ENCODE measurements at places on chromosomes 4 and X.

GRCh38 chr4:85722807-85723206 is 247.9 kb downstream of the ARHGAP24 start:
- DNase-seq = no peak

GRCh38 chr4:183471946-183472708 is 27.7 kb downstream of the CDKN2AIP start:
- peak; percentile 28 for DNase-seq

GRCh38 chrX:39603230-39603629 is 494.5 kb downstream of the BCOR start:
- no peak for DNase-seq

DNA sequence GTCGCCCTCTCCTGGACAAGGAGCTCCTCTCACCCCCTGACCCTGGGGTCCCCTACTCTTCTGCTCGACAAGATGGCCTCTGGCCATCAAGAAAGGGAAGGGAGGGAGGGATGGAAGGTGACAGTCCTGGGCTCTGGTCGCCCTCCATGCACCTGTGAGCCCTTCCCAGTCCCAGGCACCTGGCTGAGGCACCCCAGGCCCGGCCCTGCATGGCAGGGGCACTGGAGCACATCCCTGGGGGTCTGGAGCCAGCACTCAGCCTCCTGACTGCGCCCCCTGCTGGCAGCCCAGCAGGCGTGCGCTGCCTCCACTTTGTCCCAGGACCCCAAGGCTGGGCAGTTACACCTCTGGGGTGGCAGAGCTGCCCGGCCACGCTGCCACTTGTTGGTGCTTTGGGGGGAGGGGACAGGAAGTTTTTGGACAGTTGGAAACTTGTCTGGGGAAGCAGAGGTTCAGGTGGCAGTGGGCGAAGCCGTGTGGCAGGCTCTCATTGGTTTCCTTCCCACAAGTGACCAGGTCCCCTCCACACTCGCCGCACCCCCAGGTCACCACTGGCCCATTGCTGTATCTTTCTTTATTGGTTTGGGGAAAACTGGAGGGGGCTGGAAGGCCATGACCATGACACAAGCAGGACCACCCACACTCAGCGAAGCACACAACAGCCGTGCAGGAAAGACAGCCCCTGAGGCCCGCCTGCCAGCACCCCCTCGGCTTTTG is 4.3 kb downstream of the PNCK start:
- no peak for DNase-seq

DNA sequence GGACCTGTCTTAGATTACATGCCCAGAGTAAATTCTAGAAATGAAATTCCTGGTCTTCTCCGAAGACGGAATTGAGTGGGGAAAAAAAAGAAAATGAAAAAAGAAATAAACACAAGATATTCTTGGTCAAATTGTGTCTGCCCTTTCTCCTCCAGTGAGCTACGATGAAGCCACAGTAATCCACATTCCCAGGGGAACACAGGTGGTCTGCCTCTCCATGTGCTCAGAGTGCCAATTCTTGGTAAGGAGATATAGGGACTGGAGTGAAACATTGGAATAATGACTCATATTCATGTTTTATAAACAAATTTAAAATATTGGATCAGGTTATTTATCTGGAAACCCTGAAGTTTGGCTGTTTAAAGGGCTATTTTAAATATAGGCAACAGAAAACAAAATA is 54.2 kb upstream of the MGST2 start:
- no peak for DNase-seq

GRCh38 chrX:9538544-9539045 is 73.7 kb downstream of the TBL1X start:
- DNase-seq = peak; percentile 18

DNA sequence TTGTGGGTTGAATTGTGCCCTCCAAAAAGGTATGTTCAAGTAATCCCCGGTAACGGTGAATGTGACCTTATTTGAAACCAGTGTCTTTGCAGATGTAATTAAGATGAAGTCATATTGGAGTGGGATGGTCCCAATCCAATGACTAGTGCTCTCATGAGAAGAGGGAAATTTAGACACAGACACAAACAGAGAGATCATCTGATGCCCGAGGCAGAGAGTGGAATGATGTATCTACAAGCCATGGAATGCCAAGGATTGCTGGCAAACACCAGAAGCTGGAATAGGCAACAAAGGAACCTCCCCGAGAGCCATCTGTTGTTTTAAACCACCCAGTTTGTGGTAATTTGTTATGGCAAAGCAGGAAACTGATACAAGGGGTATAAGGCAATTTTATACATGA is 35.1 kb downstream of the RPS6KA3 start:
- DNase-seq = no peak

DNA sequence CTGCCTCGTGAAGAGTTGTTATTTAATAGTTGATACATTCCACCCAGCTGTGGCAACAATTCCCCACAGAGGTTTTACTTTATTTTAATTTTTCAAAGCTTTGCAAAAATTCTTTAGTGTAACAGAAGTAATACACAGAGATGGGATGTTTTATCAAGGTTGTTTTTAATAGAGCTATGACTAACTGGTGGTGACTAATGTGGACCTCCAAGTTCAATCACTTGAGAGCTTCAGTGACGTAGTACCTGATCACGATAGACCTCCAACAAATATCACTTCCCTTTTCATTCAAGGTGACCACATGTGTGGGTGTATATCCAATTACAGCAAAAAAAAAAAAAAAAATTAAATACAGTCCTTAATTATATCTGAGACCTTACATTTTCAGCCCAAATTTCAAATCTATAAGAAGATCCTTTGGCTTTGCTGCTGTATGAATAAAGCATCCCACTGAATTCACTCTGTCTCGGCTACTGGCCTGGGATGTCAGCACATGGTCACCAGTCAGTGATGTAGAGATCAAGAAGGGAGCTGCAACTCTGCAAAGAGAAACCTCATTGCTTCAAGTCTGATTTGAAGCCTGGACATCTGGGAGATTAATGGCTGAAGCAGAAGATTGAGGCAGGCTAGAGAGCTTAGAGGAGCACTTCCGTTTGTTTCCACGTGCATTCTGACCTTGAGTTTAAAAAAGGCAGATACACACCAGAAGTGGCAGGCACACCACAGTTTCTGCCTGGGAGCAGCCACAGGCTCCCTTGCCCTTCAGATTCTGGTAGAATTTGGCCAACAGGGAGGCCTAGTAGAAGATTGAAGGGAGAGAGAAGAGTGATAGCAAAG is 345.9 kb upstream of the NOCT start:
- DNase-seq = no peak

DNA sequence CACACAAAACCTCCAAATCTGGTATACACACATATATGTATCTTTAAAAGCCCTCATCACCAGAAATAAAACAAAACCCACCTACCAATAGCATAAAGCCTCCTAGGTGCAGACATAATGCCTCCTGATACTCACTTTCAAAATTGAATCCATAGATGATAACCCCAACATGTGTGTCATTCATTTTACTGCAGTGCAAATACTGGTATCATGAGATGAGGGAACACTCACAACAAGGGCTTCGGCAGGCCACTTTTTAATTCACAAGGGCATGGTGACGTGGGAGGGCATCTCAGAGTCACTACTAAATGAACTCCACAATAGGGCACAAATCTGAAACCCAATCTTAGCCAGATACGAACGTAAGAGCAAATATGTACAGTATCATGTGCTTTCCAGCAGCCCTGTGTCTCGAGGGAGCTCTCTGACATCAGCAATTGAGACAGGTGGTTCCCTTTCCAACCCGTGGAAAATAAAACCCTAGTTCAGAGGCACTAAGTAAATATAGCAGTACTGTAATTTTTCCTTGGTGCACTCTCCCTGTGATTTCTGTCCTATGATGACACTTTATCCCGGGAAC is 14.1 kb upstream of the PPARGC1A start:
- DNase-seq = peak; percentile 80

All from NCI-H187 (cell line).